Neural progenitor cell (in vitro differentiated cells): ENCODE measurements at places on chromosomes 3 and 15.
A peak's percentile ranks its signal among the peaks of the same experiment; 100 is the strongest.

GRCh38 chr3:41173926-41174885, 25.1 kb upstream of the CTNNB1 start:
- no peak for DNase-seq
- peaks cover 17% of the 10 kb centered on the region for H3K4me1 ChIP-seq
- no peak overlapping the region for H3K4me3 ChIP-seq
- H3K36me3 ChIP-seq, result no peaks in the 10 kb centered on the region
- H3K27ac ChIP-seq, result no peak overlapping the region

GRCh38 chr3:188776447-188776846, 395.3 kb upstream of the TPRG1 start:
- DNase-seq, result peak; percentile 42
- no peaks in the 10 kb centered on the region for H3K36me3 ChIP-seq
- no peaks in the 10 kb centered on the region for H3K27me3 ChIP-seq
- H3K4me3 ChIP-seq, result no peak overlapping the region

- no peak overlapping the region for H3K4me3 ChIP-seq
- no peak for DNase-seq
- no peaks in the 10 kb centered on the region for H3K36me3 ChIP-seq
- H3K4me1 ChIP-seq, result peaks cover 11% of the 10 kb centered on the region
- no peaks in the 10 kb centered on the region for H3K27me3 ChIP-seq
Observed at GRCh38 chr15:62565634-62566026, 400.5 kb upstream of the C2CD4B start.

DNA sequence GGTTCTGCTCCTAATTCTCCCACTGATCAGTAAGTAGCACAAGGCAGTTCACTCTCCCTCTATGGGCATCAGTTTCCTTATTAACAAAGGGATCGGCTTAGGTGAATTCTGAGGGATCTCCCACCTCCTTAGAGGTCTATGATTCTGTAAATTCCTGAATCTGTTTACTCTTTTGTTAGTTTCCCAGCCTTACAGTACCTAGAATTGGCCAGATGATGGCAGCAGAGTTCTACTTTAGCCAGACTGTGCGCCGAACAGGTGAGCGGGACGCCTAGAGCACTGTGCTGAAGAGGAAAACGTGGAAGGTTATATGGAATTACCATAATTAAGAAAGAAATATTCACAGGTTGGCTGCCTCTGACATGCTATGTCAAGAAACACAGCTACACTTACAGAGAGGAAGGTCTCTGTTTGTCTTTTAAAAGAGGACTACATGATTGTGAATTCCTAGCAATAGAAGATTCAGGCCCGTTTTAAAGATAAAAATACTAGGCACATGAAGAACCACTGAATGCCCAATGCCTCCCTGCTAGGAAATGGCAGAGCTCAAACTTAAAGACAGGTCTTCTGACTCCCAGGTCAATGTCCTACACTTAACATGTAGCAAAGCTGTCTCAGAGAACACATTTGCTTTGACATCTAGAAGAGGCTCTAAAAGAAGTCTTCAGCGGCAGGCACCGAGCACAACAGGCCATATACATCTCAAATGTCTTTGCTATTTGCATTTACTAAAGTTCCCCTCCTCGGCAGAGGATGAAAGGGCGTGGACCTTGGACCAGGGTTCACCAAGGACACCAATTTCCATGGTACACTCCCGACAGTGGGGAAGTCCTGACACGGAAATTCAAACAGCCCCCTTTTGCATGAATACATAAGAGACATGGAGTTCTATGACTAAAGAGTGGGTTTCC, 259.9 kb downstream of the FGF12 start:
- H3K4me3 ChIP-seq, result no peak overlapping the region
- H3K27ac ChIP-seq, result no peak overlapping the region
- peak; percentile 82 for DNase-seq
- H3K27me3 ChIP-seq, result no peaks in the 10 kb centered on the region
- H3K36me3 ChIP-seq, result no peaks in the 10 kb centered on the region

- no peak overlapping the region for H3K4me3 ChIP-seq
- no peaks in the 10 kb centered on the region for H3K27me3 ChIP-seq
- no peaks in the 10 kb centered on the region for H3K36me3 ChIP-seq
- no peak for DNase-seq
- no peaks in the 10 kb centered on the region for H3K4me1 ChIP-seq
Observed at GRCh38 chr3:34687671-34688070, 889.2 kb downstream of the PDCD6IP start.

DNA sequence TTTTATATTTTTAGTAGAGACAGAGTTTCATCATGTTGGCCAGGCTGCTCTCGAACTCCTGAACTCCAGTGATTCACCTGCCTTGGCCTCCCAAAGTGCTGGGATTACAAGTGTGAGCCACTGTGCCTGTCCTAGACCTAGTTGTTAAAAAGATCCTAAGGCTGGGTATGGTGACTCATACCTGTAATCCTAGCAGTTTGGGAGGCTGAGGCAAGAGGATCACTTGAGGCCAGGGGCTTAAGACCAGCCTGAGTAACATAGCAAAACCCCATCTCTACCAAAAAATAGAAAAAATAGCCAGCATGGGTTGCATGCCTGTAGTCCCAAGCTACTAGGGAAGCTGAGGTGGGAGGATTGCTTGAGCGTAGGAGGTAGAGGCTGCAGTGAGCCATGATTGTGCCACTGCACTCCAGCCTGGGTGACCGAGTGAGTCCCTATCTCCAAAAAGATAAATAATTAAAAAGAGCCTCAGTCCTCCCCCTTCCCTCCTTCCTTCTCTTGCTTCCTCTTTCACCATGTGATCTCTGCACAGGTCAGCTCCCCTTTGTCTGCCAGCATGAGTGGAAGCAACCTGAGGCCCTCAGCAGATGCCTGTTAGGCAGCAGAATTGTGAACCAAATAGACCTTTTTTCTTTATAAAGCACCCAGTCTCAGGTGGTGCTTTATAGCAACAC, 9.8 kb upstream of the FNDC3B start:
- DNase-seq, result no peak
- H3K36me3 ChIP-seq, result no peaks in the 10 kb centered on the region
- H3K27ac ChIP-seq, result no peak overlapping the region
- H3K27me3 ChIP-seq, result no peaks in the 10 kb centered on the region

- DNase-seq, result peak; percentile 90
- peak overlapping the region; percentile 6 for H3K27ac ChIP-seq
- peak overlapping the region; percentile 32 for H3K4me3 ChIP-seq
- no peaks in the 10 kb centered on the region for H3K36me3 ChIP-seq
- no peaks in the 10 kb centered on the region for H3K27me3 ChIP-seq
Observed at GRCh38 chr3:196186651-196187573, 24.3 kb downstream of the ZDHHC19 start.
